ENCODE measurements at places on chromosomes 5 and 9.

DNA sequence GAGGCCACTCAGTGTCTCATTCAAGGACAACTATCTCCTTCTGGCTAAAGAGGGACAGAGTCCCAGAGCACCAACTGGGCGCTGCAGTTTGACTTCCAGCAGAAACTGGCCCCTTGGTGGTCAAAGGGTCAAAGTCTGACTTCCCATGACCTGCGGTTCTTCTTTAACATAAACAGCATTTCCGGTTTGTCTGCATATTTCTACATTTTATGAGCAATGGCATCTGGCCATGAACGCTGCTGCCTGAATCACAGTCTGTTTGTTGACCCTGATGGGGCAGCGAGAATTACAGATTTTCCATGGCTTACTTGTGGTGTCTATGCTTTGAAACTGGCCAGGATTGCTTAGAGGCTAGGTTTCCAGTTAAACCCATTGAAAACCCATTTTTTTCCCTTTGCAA lies 1.3 kb downstream of the TNFSF15 start:
- DNase-seq, result peak; percentile 95

DNA sequence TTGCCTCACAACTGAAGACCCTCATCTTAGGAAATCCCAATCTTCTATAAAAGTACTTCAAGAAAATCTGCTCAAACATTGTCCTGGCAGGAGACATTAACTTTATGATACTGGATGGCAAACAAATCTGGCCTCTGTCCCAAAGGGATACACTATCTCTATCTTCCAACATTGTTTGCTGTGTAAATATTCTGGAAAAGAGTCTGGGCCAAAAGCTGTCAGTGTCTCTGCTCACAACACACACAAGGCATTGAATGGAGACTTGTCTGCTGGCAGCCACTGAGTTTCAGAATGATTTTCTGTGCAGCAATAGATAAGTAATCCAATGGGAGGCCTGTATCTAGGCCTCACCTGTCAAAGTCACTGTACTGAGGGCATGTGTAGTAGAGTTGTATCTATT lies 471.1 kb downstream of the DMAC1 start:
- DNase-seq, result no peak

GRCh38 chr5:127517110-127517479 lies 345 bp upstream of the PRRC1 start:
- no peak for DNase-seq

DNA sequence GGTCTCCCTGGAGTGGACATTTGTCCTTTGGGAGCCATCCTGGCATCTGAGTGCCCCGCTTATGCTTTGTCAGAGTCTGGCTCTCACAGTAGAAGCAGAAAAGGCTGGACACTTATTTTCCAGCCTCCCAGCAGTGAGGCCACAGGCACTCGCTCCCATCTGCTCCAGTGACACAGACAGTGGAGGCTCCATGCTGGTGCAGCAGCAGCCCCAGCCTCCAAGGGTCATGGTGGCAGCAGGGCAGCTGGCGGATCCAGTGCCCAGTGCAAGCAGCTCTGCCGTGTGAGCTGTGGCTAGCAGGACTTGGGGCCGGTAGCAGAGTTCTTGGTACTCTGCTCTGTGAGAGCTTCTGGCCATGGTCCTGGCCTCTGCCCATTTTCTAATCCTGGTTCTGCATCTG lies 157.3 kb upstream of the ALDH1B1 start:
- DNase-seq, result no peak

DNA sequence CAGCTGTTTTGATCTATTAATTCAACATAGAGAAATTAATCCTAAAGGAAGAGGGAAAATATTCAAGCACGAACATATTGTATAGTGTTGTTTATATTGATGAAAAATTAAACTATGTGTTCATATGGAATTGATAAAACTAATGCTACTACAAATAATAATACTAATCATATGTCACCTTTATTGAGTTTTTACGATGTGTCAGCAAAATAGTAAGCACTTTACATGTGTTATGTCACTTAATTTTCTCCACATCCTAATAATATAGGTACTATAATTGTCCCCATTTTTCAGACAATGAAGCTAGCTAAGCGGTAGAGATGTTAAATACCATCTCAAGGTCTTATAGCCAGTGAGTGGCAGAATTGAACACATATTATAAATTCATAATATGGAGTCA lies 2008.5 kb upstream of the WWC1 start:
- DNase-seq, result no peak

DNA sequence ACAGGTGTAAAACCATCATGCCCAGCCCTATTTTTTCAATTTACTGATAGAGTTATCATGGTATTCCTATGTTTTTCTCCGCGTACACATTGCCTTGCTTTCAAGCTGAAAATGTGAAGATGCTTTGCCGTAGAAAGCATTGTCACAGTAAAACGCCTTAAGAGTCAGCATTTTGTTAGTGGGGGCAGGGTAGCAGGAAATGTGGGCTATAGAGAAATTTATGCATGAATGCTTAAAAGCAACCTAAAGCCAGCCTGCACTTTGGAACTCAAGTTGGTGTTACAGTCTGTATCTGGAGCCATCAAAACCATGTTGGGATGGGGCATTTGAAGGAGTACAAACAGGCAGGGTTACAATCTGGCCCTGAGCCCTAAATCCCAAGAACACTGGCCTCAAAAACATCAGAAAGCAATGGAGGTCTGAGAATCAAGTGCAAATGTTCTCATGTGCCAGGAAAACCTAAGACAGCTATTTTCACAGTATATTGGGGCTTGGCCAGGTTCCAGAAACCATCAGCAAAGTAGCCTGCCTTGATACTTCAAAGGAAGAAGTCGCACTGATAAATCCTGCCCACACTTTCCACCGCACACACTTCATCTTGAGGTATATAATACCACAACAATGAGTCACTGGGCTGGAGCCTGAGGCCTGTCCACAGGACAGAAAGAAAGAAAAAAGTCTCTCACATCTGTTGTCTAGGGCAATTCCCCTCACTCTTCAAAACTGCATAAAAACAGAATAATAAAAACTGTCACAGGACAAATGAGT lies 313.8 kb downstream of the ENC1 start:
- peak; percentile 89 for DNase-seq

- DNase-seq, result peak; percentile 51
These were observed 83.0 kb upstream of the RANBP6 start for GRCh38 chr9:6098431-6098830.

DNA sequence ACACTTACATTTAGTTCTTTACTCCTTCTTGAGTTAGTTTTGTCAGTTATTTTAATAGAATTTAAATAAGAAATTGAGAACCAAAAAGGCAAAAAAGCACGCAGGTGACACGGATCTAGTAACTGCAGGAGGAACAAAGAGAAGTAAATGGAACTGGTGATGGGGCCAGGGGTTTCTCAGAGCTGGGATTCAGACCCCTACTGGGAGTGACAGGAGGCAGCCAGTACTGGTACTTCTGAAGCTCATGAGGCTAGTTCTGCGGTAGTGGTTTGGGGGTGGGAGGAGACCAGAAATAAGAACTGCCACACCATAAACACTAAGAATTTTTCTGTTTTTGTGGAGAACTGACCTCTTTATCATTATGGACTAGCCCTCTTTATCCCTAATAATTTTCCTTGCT lies 48.2 kb downstream of the OXCT1 start:
- DNase-seq, result no peak

GRCh38 chr5:43664501-43665040 lies 61.6 kb downstream of the NNT start:
- no peak for DNase-seq

GRCh38 chr5:168747987-168748777 lies 169.0 kb upstream of the PANK3 start:
- no peak for DNase-seq

- DNase-seq, result peak; percentile 64
These were observed 129.8 kb downstream of the SLC12A2 start for GRCh38 chr5:128213340-128213739.

GRCh38 chr5:102536323-102536928 lies 37.6 kb upstream of the SLCO6A1 start:
- peak; percentile 11 for DNase-seq

DNA sequence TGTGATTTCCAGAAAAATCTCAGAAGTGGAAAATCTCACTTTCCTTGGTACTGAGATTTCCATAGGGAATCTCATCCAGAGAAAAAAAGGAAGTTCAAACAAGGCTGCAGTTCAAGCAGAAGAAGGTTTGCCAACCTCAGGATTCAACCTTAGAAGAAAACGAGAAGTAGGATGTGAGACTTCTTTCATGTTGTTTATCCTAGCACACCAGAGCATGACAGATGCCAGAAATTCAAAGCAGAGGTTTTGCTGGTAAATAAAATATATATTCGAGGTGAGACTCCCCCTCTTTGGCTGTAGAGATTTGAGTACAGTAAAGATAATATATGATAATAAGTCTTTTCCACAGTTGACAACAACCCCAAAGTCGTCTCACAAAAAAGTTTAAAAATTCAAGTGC lies 116.9 kb upstream of the SMC2 start:
- no peak for DNase-seq

- no peak for DNase-seq
These were observed 8.3 kb downstream of the FABP6 start for GRCh38 chr5:160237571-160238093.

DNA sequence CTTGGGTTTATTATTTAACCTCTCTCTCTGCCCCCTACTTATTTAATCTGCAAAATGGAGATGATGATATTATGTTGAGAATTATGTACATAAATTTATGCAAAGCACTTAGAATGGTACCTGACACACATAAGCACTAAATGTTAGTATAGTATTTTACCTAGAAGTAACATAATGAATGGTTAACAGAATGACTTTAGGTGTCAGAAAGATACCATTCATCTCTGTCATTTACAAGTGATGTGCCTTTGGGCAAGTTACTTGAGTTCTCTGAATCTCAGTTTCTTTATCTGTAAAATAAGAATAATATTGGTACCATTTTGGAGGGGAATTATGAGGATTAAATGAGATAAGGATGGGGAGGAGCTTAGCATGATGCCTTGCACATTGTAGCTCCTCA lies 159.4 kb downstream of the PPP2R2B start:
- no peak for DNase-seq

DNA sequence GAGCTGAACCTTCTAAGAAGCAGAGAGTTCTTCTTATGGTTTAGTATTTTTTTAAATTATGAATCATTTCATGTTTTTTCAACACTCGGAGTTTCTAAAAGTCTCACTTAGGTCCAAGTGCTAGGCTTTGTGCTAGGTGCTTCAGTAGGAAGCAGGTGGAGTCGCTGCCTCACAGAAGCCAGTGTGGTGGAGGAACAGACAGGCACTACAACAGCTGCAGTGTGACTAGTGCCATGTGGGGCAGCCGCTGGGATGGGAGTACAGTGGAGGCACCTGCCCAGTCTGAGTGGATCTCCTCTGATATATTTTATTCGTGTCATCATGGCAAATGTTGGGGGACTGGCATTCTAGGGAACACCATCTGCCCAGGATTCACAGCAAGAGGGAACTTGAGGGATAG lies 15.3 kb downstream of the PCDHGC5 start:
- DNase-seq, result no peak

DNA sequence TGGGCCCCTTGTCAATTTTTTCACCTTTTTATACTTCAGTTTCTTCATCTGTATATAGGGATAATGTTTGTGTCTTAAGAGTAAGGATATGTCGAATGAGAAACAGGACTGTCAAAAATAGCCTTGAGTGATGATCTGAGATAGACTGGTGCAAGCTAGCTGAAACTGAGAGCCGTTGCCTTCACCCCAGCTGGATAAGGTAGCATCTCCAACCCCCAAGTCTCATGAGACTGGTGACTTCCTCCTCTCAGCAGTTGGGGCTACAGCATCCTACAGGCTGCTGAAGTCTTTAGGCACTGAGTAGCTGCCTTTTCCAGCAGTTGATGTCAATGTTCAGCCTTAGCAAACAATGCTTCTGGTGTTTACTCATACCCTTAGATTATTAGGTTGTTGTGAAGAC lies 330.2 kb downstream of the OSTF1 start:
- no peak for DNase-seq

GRCh38 chr5:123720955-123721354 lies 209.0 kb downstream of the CSNK1G3 start:
- DNase-seq, result peak; percentile 53

DNA sequence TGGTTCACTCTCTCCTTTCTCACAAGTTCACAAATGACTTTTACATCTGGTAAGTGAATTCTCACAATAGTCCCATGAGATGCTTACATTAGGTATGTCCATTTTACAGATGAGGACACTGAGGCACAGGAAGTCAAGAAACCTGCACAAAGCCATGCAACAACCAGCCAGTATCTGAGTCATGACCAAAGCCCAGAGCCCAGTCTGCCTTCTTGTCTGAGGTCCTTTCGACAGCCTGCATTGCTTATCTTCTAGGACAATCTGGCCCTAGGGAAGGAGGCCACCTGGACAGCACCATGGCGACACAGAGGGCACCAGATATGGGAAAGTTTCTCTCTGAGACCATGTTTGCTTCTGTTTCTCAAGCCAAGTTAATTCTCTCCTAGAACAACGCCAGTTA lies 197.1 kb downstream of the NSG2 start:
- no peak for DNase-seq

GRCh38 chr9:33165263-33166151 lies 1.6 kb downstream of the B4GALT1 start:
- DNase-seq, result peak; percentile 84

DNA sequence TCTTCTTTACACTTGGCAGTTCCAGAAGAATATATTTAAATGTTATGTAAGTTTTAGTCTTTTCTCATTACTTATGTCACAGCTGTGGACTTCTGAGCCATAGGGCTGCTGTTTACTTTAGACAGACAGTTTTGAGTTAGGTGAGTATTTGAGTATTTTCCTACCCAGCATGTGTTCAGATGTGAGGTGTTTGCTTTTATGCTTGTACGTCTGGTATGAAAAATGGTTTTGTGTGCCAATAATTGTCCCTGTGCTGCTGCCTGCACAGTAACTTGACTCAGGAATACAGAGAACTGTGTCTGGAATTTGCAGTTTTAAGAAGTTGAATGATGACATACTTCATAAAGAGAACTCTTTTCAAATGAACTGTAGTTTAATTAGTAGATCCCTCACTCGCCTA lies 20.8 kb downstream of the MEGF10 start:
- no peak for DNase-seq

DNA sequence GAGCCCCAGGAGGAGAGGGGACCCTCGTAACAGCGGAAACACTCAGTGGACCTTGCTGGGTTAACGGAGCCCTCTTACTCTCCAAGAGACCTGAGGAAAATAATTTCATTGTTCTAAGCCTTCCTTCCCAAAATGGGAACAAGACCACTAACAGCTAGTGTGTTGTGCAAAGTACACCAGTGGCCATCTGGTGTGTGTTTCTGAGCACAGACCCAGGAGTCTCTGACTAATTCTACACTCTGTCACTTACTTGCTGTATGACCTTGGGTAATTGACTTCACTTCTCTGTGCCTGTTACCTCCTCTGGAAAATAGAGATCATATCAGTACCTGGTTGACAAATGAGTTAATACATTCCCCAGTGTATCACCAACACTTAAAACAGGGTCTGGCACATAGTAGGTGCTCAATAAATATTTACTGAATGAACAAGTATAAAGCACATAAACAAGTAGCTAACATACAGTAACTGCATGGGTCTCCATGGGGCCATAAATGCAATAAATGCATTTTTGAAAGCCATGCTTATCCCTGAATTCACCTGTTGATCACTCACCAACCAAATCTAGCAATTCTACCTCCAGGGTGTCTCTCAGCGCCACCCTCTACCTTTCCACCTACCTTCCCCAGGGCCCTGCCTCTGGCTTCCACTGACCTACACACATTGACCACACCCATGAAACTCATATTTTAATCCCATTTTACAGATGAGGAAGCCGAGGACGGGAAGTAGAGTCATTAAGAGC lies 44.7 kb upstream of the AKNA start:
- no peak for DNase-seq

All from mesenchymal stem cell (in vitro differentiated cells and primary cell).